ENCODE measurements at places on chromosomes 2 and 18. TPM values are rescaled to one million over a fixed set of nuclear protein-coding genes. Genes with fewer than 3 reads are reported as not detected.
A peak's percentile ranks its signal among the peaks of the same experiment; 100 is the strongest.

DNA sequence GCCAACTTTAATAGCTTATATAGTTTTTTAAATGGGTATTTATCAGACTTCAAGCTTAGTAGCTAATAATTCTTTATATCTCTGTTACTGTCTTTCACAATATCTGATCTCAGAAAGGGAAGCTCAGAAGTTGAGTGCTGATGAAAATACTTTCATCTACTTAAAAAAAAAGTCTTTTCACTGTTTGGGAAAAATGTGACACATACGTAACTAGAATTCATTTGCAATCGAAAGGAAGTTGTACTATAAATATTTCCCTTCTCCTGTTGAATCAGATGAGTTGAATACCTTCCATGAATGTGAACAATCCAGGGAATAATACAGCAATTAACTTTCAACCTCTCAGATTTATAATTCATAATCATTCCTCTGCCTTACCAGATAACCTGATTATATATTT is 811 bp upstream of the SCG2 start:
- no peak for DNase-seq

- no peak for DNase-seq
Observed at GRCh38 chr2:42933824-42934254, 141.5 kb upstream of the HAAO start.

- no peak for DNase-seq
Observed at GRCh38 chr18:73717570-73717969, 430.1 kb downstream of the FBXO15 start.

- DNase-seq, result no peak
Observed at GRCh38 chr2:200422071-200422470, 87.8 kb downstream of the KCTD18 start.

- DNase-seq, result no peak
Observed at GRCh38 chr2:96464651-96465050, 40.5 kb downstream of the NEURL3 start.

GRCh38 chr2:62475172-62476011 is 30.6 kb downstream of the TMEM17 start:
- DNase-seq, result no peak

- no peak for DNase-seq
Observed at GRCh38 chr2:13030606-13031005, 313.9 kb downstream of the TRIB2 start.

DNA sequence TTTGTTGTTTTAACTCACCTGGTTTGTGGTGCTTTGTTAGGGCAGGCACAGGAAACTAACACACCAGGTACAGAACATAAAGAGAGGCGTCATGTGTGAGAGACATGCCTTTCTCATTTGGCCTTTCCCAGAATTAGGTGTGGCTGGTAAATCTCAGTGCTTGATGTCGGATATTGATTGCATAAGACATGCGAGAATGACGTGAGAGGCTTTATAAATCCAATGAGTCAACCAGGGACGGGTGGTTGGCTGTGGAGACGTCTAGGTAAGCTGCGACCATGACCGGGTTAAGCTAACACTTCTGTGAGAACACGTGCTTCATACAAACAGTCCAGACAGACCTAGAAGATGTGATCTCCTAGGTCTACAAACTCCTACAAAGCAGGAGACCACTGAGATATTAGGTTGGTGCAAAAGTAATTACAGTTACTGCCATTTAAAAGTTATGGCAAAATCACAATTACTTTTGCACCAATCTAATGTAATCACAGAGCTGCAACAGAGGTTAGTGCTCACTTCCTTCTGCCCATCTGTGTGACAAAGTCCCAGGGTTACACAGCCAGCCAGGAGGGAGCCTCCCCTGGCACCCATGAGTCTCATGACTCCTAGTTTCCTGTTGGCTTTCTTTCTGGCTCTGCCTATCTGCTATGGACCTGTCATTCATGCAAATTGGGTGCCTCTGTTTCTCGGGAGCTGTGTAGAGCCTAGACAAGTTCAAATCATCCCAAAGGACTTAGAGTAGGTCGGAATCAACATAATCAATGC is 98.9 kb upstream of the ATP8B1 start:
- no peak for DNase-seq

- DNase-seq, result no peak
Observed at GRCh38 chr2:44392338-44392943, 30.7 kb downstream of the CAMKMT start.

- DNase-seq, result no peak
Observed at GRCh38 chr2:6224267-6224666, 532.1 kb downstream of the SOX11 start.

- DNase-seq, result no peak
Observed at GRCh38 chr2:105802587-105802986, 57.9 kb downstream of the NCK2 start.

- no peak for DNase-seq
Observed at GRCh38 chr2:15748736-15749323, 157.2 kb downstream of the DDX1 start.

- DNase-seq, result no peak
Observed at GRCh38 chr2:162370931-162371330, 27.0 kb downstream of the GCA start.

- no peak for DNase-seq
Observed at GRCh38 chr2:5736886-5737285, 44.7 kb downstream of the SOX11 start.

- DNase-seq, result no peak
Observed at GRCh38 chr2:23169896-23170295, 215.1 kb upstream of the KLHL29 start.

GRCh38 chr2:120751553-120751952 is 15.9 kb downstream of the GLI2 start:
- DNase-seq, result no peak

DNA sequence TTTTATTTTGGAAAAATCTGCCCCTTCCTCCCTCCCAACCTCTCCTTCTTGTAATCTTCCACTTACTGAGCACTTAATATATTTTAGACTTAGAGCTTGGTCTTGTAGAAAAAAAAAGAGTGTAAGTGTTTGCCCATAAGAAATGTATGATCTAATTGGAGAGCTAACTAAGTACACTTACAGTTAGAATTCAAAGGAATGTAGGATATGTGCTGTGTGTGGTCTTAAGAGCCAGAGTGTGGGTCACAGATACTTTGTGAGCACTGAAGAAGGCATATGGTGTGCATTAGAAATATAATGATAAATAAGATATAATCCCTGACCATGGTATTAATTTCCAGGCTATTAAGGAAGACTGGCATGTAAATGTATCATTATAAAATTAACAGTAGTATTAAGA is 91.8 kb upstream of the ZNF521 start:
- no peak for DNase-seq

DNA sequence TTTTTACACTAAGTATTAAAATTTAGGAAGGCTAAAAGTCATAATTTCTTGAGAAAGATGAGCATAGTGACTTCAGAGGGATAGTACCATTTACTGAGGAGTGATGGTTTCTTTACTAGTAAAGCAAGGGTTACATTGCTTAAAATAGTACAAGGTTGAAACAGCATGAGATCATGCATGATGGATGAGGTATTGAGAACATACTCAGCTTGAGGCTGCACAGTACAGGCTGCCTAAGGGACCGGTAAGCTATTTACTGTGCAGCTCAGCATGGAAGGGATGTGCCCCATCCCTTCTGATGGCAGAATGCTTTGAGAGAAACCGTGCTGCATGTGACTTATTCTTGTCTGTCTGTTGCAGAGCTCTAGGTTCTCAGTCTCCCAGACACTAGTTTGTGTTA is 122.1 kb downstream of the EML6 start:
- DNase-seq, result no peak

- DNase-seq, result no peak
Observed at GRCh38 chr18:25704494-25704893, 352.5 kb upstream of the ZNF521 start.

DNA sequence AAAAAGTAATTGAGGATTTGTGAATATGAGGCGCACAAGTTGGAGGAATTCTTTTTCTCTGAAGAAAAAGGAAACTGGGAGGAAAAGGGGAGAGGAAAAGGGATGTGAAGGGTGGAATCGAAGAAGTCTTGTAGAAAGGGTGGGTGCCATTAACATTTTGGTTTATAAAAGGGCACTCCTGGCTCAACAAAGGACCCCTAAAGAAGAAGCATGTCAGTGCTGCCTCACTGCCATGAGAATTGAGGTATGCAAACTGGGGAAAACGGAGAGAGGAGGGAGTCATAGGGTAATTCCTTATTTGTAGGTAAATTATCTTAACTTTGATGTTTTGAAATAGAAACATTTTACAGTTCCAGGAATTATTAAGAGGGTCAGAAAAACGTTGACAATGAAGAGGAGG is 207.2 kb downstream of the NAPG start:
- DNase-seq, result no peak

DNA sequence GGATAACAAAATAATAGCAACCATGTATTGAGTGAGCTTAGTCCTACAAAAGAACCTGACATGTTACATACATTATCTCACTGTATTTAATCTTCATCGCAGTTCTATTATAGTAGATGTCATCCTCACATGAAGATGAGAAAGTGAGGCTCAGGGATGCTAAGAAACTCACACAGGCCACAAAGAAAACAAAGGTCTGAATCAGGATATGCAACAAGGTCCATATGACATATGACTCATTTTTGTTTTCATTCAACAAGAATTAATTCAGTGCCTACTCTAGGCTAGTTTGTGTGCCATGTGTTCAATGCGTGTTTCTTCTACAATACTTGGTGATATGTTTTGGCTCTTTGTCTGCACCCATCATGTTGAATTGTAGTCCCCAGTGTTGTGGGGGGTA is 219.7 kb upstream of the EPHA4 start:
- no peak for DNase-seq

DNA sequence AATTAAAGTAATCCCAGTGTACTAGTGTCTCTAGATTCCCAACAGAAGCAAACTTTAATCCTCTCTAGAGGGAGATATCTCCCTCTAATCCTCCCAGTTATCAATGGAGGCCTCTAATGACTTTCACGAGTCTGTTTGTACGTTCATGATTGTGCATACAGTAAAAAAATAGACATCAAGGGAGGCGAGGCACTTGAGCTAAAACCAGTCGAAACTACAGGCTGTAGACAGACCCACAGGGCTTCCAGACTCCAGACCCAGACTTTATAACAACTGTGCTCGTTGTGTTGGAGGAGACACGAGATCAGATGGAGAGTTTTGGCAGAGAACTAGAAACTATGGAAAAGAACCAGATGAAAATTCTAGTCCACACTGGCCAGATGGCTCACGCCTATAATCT is 7.0 kb downstream of the DGKD start:
- DNase-seq, result no peak

DNA sequence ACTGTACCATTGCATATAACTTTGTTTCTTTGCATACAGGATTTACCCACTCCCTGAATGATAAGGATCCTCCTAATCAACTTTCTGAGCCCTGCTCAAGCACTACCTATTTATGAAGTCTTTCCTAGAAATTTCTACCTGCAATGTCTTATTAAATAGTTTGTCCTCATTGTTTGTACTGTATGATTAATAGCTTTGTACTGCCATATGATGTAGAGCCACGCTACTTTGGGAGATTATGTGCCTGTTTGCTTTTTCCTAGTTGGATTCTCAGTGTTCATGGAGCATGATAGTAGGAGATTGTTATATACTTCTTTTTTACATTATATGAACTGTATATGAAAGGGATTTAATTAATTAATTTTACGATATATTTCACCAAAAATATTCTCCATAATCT is 327.1 kb upstream of the GALNT5 start:
- DNase-seq, result no peak

- peak; percentile 53 for DNase-seq
Observed at GRCh38 chr2:200306931-200307723, 634 bp downstream of the SPATS2L start.

GRCh38 chr18:62763101-62763521 is 47.8 kb downstream of the PHLPP1 start:
- DNase-seq, result no peak

GRCh38 chr2:55033076-55033742 is 17.0 kb downstream of the RTN4 start:
- no peak for DNase-seq

DNA sequence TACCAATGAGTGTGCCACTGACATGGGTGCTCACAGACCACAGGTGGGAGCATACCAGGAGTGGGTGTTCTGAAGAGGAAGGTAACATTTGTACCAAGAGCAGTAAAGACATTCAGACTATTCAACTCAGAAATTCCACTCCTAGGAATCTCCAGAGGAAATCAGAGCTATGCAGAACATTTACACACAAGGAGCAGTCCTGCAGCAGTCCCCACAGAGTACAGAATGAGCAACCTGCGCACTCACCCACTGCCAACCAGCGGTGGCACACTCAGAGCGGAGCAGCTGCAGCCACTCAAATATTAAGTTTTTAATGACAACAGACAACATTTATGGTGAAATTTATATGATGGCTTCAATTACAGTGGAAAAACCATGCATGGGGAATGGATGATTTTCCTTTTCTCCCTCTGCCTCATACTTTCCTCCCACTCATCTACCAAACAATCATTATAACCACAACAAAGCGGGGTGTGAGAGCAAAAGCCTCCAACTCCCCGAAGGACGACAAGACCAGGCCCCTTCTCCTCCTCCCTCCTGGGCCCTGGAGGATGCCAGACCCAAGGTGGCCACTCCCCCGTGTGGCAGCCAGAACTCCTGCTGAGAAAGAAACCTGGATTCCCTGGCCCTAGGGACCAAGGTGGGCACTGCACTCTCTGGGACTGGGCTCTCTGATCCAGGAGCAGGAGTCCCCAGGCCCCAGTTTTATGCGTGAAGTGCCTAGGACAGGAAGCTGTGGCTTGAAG is 5.4 kb downstream of the HS6ST1 start:
- DNase-seq, result no peak

DNA sequence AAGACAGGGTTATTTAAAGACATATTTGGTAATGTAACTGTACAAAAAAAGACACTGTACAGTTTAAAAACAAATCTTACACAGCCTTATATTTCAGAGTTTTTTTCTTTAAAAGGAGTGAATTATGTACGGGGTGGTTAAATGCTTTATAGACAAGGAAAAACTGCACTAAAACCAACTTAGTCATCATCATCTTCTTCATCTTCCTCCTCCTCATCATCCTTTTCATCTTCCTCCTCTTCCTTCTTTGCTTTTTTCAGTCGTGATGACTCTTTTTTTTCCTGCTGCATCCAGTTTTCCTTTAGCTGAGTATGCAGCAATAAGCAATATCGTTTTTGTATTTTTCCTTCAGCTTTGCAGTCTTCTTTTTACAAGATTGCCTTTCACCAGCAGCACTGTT is 14.6 kb upstream of the MBOAT2 start:
- DNase-seq, result no peak

Gene CNDP2
- total RNA-seq, result 71.0 TPM

Gene FLACC1
- 11.8 TPM for total RNA-seq

Gene FHOD3
- total RNA-seq, result 346 TPM

Gene FSIP2
- total RNA-seq, result 0.05 TPM

Gene TET3
- 2.3 TPM for total RNA-seq

Gene LAMA3
- 3.5 TPM for total RNA-seq

Gene SIX3
- not detected for total RNA-seq

Gene CNDP1
- total RNA-seq, result not detected

Gene DUSP2
- 0.82 TPM for total RNA-seq

Gene UGT1A9
- not detected for total RNA-seq

Gene C2orf80
- not detected for total RNA-seq

Gene OBSL1
- 208 TPM for total RNA-seq

Measured in left ventricle myocardium inferior (tissue), 1 donor.